Liver (tissue), 10 donors: ENCODE measurements at places on chromosomes 16 and 17.

DNA sequence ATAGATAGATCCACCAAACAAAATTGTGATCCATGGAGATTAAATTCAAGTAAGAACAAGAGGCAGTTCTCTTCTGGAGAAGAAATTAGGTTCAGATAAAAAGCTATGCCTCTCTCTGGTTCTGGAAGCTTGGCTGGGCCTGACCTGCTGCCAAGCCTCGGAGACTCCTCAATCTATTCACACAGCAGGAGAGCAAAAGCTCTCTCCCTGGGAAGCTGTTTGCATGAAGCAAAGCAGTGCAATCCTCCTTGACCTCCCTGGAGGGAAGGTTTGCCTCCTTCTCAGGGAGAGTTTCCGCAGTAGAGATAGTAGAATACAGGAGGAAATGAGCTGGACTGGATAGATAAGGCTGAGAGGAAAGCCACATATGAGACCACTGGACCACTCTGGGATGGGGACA lies 78.1 kb upstream of the GNAO1 start:
- DNase-seq, result no peak

GRCh38 chr16:52740766-52741165 lies 193.8 kb upstream of the TOX3 start:
- DNase-seq, result no peak

GRCh38 chr16:15951852-15952251 lies 2.4 kb downstream of the ABCC1 start:
- DNase-seq, result no peak

- no peak for DNase-seq
Observed at GRCh38 chr16:10681310-10682308, 13.1 kb downstream of the TEKT5 start.

DNA sequence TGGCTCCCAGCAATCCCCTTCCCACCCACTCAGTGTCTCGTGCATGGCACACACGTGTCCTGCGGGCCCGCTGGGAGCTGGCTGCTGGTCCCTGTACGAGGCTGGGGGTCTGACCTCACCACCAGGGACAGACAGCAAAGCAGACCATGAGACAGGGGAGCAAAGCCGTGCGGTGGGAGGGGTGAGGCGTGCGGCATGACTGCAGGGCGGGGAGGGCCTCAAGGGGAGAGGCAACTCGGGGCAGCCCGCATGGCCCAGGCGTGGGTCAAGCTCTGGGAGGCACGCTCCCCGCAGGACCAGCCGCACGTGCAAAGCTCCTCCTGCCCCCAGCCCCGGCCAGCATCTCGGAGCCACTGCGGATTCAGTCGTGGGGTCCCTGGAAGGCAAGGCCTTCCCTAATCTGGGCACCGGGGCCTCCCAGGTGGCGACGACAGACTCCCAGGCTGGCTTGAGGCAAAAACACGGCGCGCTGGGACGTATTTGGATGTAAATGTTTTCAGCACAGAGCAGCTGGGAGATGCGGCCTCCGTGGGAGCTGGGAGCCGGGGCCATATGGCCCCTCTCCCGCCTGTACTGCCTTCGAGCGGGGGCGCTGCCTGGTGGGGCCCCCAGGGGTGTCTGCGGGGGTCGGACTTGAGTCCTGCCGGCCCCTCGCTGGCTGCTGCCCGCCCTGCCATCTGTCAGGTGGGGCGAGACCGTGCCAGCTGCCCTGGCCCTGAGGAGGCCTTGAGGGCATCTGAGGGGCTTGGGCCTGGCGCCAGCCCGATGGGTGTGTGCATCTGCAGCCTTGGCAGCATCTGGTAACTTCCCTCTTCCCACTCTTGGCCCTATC lies 12.2 kb upstream of the CBFA2T3 start:
- DNase-seq, result no peak

- DNase-seq, result no peak
Observed at GRCh38 chr17:1529863-1530262, 13.5 kb upstream of the INPP5K start.

GRCh38 chr16:58863042-58863441 lies 128.9 kb upstream of the GOT2 start:
- DNase-seq, result no peak

GRCh38 chr17:32299580-32300164 lies 34.0 kb downstream of the RHBDL3 start:
- no peak for DNase-seq

- DNase-seq, result no peak
Observed at GRCh38 chr17:37488607-37489196, 989 bp upstream of the DUSP14 start.

DNA sequence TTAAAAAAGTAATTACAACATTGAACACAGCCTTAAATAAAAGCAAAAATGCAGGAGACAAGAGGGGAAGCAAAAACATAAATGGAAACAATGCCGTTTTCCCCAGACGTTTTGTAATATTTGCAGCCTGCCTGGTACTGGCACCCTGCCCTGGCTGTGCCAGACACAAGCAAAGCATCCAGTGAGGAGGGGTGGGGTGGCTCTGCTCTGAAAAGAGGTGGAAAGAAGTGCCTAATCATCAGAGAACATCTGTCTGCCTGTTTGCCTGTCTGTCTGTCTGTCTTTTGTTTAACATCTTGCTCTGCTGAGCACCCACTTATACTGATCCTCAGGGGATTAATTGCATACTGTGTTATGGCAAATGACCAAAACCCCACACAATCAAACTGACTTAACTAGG lies 62.7 kb downstream of the C16orf82 start:
- DNase-seq, result no peak

GRCh38 chr16:25493136-25493811 lies 198.5 kb upstream of the HS3ST4 start:
- no peak for DNase-seq

- no peak for DNase-seq
Observed at GRCh38 chr17:81111066-81111465, 54.2 kb upstream of the PVALEF start.

GRCh38 chr17:8720596-8720995 lies 24.0 kb downstream of the CCDC42 start:
- no peak for DNase-seq

- peak; percentile 83 for DNase-seq
Observed at GRCh38 chr16:3059041-3059722, 6.3 kb upstream of the IL32 start.

DNA sequence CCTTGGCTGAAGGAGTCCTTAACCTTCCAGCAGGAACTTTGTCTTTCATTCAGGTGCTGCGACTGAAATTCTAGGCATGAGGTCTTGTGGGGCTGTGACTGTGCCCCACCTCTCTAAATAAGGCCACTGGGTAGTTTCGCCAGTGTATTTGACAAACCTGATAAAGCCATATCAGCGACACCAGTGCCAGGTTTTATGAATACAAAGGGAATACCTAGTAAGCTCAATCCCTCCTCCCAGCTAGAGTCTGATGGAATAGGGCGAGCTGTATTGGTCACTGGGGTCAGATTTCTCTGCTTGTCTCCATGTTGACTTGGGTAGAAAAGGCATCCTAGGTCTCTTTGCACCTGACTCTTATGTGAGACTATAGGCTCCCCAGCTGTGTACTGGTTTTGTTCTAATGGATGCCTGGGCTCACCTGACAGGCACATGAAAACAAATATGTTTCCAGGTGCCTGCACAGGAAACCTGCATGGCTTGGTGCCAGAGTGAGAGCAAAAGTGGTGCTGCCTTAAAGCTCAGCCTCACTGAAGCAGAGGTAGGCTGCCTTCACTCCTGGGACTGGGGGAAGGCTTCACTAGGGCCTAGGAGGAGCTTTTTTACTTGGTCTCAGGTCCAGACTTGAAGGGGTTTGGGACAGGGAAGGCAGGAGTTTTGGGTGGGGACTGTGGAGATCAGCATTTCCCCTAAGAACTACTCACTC lies 8.3 kb downstream of the SLC7A6 start:
- DNase-seq, result no peak

GRCh38 chr17:17081304-17081940 lies 39.2 kb downstream of the MPRIP start:
- no peak for DNase-seq

DNA sequence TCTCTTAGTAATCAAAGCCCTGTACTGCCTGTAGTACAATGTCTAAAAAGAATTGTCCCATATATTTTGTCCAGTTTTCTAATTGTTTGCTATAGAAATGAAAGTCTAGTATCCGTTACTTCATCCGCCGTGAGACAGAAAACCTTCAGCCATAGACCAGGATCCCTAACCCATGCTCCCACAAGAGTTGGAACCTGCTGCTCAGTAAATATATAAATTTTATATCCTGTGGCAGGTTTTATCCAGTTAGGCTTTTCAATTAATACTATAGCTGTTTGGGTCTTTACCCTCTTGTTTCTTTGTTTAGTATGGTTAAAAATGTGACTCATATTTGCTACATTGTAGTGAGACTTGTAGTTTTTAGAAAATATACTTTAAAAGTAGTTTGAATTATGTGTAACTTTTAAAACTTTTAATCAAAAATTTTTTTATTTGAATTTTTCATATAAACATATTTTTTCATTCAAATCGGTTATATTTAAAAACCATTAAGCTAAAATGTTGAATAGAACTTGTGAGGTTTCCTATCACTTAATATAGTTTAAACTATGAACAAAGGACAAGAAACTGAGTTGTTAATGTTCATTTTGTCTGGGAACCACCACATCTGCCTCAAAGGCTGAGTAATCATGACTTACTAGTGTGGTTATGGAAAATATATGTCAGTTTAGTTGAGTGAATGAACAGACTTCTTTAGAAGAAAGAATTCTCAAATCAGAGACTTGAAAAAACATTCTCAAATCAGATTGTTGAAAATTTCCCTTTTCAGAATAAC lies 54.8 kb downstream of the VMP1 start:
- no peak for DNase-seq

GRCh38 chr16:85246473-85246872 lies 134.2 kb upstream of the CIBAR2 start:
- DNase-seq, result no peak

DNA sequence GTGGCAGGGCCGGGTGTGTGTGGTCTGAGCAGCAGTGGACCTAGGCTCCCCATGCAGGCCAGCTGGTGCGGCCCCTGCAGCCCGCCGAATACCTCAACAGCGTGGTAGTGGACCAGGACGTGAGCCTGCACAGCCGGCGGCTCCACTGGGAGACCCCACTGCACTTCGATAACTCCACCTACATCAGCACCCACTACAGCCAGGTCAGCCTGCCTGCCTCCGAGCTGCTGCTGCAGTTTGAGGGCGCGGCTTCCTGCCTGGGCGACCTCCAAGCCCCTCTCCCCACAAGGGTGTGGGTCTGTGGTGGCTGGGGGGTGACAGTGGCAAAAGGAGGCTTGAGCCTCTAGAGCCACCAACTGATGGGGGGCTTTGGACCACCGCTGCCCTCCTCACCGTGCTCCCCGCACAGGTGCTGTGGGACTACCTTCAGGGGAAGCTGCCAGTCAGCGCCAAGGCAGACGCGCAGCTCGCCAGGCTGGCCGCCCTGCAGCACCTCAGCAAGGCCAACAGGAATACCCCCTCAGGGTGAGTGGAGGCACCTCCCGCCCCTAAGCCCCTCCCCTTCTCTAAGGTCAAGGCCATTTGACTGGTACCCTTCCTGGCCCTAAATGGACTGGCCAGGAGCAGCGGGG lies 8.4 kb upstream of the SMIM5 start:
- DNase-seq, result no peak

DNA sequence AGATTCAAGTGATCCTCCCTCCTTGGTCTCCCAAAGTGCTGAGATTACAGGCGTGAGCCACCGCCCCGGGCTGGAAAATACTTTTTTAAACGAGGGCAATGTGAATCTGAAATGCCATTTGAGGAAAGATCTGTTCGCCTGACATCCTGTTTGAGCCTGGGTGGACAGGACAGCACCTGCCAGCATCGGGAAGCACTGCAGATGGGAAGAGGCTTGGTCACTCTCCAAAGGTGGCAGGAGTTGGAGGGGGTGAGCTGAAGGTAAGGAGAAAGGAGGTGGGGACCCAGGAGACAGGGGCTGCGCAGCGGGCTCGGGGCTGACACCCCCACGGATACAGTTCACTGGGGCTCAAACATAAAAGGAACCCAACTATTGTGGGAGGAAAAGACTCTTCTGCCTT lies 3.9 kb upstream of the BIRC5 start:
- no peak for DNase-seq

DNA sequence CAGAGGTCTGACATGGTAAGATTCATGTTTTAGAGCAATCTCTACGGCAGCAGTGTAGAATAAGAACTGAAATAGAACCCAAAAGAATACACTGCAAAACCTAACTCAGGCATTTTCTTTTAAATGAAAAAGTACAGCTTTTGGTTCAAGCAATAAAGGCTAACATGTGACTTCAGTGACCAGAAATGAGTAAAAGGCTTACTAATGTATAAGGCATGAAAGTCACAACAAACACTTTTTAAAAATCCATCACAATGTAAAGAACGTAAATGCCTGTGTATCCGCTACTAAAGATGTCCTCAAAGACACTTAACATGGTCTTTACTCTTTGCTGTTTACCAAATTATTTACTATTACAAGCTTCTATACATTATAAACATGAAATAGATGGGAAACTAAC lies 16.6 kb downstream of the KIAA0753 start:
- no peak for DNase-seq
